DMS53 (cell line): ENCODE measurements at places on chromosomes 2 and 18.

GRCh38 chr2:182220335-182220734 lies 206.5 kb downstream of the PDE1A start:
- no peak for DNase-seq

- no peak for DNase-seq
Measured at GRCh38 chr2:10139536-10139935, 17.0 kb downstream of the RRM2 start.

DNA sequence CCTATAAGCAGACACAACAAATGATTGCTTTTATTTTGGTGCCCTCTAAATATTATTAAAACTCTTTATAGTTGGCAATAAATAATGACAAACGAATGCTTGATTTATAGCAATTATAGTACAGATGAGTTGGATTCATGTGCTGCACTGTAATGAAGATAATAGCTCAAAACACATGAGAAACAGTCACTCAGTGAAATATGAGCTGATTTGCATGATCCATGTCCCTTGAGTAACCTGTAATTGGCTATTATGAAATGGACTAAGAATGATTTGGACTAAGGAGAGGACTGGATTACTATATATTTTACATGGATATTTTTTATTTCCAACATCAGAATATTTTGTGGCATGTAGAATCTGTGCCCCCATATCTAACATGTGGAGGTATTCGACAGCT lies 365.6 kb upstream of the UBE2E3 start:
- DNase-seq = no peak

GRCh38 chr18:3995476-3996102 lies 459.5 kb downstream of the DLGAP1 start:
- DNase-seq = peak; percentile 94

- no peak for DNase-seq
Measured at GRCh38 chr2:232225895-232226294, 152.7 kb upstream of the ALPP start.

DNA sequence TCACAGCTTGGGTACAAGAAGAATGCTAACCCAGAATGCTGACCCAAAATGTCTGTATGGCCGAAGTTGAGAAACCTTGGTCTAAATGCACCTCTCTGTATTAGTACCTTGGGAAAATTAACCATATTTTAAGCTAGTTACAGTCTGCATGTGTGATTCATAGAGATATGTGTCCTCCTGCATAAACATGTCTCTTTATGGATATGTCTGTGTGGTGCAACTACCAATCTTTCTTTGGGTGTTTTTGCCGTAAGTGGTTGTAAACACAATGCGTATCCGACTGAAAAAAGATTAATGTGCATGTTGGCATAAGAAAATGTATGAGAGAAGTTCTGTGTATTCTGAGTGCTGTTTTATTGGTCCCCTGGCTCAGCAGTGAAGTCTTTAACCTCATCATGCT lies 54.2 kb upstream of the GAREM2 start:
- no peak for DNase-seq

DNA sequence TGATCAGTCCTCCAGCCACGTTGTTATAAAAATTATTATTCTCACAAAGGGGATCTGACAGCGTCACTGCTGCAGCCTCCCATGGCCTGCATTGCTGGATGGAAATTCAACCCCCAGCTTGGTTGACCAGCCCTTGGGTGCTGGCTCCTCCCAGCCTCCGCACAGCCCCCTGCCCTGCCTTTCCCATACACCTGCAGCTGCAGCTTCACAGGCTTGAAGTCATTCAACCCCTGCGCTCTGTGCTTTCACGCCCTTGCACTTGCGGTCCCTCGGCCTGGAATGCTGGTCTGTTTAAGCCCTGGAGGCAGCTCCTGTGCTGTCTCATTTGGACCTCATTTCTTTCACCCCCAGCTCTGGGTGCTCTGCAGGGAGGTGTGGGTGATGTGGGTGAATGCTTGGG lies 860 bp upstream of the CD8A start:
- DNase-seq = peak; percentile 49

DNA sequence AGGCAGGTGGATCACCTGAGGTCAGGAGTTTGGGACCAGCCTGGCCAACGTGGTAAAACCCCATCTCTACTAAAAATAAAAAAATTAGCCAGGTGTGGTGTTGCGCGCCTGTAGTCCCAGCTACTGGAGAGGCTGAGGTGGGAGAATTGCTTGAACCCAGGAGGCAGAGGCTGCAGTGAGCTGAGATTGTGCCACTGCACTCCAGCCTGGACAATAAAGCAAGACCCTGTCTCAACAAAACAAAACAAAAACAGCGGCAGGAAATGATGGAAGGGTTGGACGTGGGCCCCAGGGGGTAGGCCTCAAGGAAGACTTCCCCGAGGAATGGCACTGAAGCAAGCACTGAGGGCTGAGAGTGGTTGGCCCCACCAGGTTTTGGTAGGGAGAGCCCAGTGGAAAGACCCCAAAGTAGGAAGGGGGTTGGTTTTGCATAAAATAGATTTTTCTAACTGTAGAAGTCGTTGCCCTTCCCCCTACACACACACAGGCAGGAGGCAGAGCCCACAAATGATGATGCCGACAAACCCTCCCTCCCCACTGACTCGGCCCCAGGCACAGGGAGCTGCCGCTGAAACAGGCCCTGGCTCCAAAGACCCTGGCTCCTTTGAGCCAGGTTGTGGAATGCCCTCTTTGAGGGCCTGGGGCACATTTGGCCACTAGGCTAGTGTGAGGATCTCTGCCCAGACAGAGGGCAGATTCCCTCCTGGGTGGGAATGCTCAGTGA lies 104.8 kb downstream of the CABLES1 start:
- no peak for DNase-seq

- no peak for DNase-seq
Measured at GRCh38 chr2:206289391-206289790, 14.9 kb downstream of the ZDBF2 start.

DNA sequence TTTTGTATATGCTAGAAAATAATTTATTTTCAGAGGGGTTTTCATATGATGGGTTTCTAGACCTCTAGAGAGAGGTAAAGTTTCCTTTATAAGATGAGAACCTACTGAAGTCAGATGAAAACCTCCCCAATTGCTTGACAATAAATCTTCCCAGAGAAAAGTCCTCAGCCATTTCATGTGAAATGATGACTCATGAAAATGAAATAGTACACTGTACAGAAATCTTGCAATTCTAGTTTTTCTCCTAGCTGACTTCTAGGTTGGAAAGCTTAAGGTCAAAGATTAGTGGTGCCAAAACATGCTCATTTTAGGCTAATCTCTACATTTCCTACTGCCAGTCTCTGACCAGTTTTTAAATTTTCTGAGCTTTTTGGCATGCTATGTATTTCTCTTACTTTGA lies 826.5 kb upstream of the FSHR start:
- DNase-seq = peak; percentile 21
